ENCODE measurements at places on chromosomes 1 and 21.

GRCh38 chr1:2238361-2239012, 10.4 kb downstream of the SKI start:
- DNase-seq: no peak

DNA sequence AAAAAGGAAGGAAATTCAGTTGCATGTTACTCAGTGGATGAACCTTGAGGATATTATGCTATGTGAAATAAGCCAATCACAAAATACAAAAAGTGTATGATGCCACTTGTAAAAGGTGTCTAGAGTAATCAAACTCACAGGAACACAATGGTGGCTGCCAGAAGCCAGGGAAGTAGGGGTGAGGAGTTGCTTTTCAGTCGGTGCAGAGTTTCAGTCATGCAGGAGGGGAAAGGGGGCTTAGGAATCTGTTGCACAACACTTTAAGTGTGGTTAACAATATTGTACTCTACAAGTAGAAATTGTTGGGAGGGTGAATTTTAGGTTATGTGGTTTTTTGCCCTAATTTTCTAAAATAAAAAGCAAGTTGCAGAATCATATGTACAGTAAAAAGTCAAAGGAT, 184.2 kb upstream of the RAB4A start:
- no peak for DNase-seq

DNA sequence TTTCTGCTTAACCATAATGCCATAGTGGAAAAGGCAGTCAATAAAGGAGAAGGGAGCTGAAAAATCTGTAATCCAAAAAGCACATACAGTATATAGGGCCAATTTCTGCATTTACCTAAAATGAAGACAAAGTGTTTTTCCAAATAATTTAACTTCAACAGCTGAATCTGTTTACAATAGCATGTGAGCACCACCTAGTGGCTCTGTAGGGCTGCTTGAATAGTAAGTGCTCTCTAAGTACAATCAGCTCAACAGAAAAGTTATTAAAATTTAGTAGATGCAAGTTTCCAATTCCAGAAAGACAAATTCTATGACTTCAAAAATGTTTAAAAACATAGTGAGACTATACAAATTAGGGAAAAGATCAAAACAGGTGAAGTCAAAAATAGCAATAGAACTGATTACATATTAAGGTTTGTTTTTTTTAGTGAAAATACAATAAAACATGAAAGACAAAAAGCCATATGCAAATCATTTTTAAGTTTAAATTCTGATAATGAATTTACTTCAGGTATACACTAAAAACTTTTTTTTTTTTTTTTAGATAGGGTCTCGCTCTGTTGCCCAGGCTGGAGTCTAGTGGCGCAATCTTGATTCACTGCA, 220.0 kb downstream of the SETD4 start:
- peak; percentile 73 for DNase-seq

DNA sequence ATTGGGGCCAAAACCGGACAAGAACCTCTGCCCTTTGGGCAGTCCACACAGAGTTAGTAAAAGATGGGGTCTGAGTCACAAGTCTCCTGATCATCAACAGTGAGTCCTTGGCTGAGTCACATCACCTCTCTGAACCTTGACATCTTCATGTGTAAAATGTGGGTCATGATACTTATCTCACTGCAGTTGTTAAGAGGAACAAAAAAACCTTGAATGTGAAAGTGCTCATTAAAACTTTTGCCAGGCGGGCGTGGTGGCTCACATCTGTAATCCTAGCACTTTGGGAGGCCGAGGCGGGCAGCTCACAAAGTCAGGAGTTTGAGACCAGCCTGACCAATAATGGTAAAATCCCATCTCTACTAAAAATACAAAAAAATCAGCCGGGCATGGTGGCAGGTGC, 15.7 kb downstream of the S100A16 start:
- DNase-seq: no peak

DNA sequence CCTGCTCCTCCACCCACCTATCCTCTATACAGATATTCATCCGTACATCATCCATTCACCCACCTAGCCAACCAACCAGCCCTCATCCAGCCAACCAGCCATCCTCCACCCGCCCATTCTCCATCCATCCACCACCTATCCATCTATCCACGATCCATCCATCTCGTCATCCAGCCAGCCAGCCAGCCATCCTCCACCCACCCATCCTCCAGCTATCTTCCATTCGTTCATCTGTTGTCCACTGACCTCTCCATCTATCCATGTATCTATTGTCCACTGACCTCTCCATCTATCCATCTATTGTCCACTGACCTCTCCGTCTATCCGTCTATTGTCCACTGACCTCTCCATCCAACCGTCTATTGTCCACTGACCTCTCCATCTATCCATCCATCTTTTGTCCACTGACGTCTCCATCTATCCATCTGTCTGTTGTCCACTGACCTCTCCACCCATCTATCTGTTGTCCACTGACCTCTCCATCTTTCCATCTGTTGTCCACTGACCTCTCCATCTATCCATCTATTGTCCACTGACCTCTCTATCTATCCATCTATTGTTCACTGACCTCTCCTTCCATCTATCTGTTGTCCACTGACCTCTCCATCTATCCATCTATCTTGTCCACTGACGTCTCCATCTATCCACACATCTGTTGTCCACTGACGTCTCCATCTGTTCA, 47.6 kb downstream of the FAAP20 start:
- DNase-seq: no peak

- DNase-seq: no peak
These were observed 50.5 kb downstream of the ATG4C start for GRCh38 chr1:62834400-62834961.

DNA sequence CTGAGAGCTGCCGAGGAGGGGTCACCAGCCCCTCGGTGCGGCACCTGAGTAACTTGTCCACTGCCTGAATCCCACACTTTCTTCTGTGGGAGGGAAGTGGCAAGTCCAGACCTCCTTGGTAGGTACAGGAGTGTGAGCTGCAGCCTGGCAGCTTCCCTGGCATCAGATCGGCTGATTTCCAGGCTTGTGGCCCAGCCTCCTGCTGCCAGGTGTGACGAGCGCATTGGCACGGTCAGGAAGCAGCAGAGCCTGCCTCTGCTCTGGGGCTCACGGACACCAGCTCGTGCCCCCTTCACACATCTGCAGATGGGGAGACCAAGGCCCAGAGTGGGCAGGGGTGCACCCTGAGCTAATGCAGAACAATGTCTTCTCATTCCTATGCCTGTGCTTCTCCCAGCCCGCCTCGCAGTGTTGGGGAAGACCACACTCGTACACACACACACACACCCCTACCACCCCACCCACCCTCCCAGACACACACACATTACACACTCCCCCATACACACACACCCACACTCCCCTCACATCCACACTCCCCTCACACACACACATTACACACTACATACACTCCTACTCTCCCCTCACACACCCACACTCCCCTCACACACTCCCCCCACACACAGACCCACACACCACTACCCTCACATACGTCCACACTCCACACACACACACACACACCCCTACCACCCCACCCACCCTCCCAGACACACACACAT, 33.1 kb upstream of the SELENON start:
- DNase-seq: peak; percentile 30

- no peak for DNase-seq
These were observed 22.5 kb downstream of the EFCAB7 start for GRCh38 chr1:63545780-63546179.

DNA sequence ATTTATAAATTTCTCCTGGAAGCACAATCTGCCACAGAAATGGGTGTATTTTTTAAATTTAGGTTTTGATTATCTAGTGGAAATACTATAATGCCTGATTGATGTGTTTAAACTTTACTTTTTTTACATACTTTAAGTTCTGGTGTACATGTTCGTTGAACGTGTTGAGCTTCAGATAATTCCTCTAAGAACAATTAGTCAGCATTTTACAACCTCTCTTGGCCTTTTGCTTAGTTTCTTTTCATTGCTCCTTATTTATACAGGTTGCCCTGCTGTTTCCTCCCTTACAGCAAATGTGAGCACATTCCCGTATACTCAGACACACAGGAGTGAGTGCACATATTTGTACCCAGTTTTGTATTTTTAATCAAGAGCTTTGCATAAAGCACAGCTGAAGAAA, 1038.9 kb downstream of the BRINP3 start:
- no peak for DNase-seq

DNA sequence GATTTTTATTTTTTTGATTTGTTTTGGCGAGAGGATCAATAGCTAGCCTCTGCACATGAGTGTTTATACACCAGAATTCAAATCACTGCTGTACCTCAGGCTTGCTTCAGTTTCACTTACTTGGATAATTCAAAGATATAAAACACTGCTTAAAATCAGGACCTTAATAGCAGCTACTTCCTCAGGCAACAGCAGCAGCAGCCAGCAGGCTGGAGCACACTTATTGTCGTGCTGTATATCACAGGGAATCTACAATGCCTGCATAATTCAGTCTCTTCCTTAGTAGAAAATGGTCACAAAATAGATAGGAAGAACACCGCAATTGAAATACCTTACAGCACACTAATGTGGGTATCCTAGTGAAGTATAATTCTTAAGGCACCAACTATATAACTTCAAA, 497.3 kb downstream of the NEGR1 start:
- DNase-seq: no peak

DNA sequence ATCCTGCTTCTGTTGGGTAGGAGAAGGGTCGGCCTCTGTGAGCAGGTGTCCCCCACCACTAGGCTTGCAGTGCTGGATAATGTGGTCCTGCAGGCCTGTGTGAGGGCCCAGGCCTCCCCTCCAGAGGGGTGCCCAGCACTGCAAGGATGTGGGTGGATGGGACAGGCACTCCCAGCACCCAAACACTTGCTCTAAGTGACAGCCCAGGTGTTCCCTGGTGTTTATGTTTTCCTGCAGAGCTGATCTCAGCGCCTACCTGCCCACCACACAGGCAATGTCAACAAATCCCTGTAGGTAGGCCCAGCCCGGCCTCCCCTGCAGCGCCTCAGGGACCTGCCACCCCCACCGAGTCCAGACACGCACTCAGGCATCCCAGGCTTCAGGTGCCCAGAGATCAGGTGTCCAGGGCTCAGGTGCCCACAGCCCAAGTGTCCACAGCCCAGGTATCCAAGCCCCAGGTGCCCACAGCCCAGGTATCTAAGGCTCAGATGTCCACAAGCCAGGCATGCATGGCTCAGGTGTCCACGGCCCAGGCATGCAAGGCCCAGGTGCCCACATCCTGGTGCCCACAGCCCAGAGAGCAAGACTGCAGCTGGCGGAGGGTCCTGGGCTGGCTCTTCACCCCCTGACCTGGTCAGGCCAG, 59.2 kb downstream of the WNT9A start:
- DNase-seq: no peak

- DNase-seq: no peak
These were observed 129.3 kb downstream of the CNIH3 start for GRCh38 chr1:224745394-224745793.

- DNase-seq: no peak
These were observed 16.3 kb downstream of the KIAA0040 start for GRCh38 chr1:175176246-175176645.

DNA sequence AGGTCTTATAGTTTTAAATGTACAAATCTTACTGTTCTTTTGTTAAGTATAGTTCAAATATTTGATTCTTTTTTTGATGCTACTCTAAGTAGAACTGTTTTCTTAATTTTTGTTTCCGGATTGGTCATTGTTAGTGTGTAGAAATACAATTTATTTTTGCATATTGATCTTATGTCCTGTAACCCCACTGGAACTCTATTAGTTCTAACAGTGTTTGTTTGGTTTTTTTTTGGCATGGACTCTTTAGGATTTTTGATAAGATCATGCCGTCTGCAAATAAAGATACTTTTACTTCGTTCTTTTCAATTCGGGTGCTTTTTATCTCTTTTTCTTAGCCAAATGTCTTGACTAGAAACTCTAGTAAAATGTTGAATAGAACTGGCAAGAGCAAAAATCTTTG, 26.5 kb downstream of the GDAP2 start:
- DNase-seq: no peak

GRCh38 chr1:13855554-13855953, 155.6 kb downstream of the PRDM2 start:
- DNase-seq: no peak

DNA sequence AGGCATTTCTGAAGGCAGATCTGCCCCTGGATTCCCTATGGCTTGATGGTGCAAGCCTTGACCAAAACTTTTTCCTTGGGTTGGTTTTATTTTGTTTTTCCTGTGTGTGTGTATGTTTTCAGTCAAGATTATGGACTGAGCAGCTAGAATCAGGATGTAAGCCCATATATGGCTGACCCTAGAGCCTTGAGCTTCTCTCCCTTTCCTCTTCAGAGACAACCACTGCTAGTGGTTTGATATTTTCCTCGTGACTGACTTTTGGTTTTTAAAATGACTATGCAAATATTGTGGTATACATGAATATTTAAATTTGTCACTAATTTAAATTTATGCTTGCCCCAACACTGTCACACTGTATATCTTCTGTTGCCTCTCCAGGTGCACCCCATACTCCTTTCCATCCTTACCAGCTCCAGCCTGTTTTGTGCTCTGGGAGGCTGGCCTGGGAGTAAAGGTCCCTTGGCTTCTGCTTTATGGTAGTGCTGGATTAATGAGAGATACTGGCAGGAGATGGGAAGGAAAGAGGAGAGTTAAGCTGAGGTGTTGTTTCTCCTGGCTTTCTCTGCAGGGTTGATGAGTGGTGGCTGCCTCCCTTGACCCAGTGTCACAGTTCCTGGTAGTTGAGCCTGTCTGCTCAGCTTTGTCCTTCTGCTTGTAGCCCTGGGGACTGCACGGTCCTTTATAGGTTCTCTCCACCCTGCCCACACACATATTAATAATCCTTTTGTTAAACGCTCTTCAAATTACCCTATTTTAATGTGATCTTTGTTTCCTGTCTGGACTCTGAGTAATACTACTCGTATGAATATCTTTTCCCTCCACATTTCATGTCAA, 44.4 kb downstream of the RWDD3 start:
- DNase-seq: no peak

DNA sequence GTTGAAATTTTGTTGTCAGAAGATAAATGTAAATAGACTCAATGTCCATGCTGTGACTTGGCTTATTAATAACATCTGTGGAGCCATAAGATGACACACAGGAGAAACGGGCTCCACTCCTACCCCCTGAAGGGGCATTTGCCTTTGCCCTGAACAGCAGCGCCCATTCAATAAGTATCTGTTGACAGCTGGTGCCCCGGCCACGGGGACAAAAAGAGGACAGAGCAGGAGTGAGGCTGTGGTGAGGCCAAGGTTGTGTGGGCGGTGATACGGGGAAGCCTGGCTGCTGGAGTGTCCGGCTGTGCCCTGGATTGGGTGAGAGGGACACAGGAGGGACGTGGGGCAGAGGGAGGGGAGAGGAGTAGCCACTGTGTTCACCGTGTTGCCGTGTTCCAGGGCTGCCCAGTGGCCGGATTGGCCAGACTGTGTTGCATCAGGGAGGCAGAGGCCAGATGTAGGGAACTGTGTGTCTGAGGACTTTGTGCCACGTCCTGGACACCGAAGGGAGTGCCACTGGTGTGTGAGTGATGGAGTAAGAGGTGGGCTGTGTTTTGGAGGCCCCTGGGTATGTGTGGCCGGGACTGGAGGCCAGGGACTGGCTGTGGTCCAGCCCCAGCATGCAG, 15.1 kb downstream of the PRMT2 start:
- no peak for DNase-seq

- DNase-seq: peak; percentile 88
These were observed 496 bp downstream of the NUCKS1 start for GRCh38 chr1:205749234-205750137.

- DNase-seq: no peak
These were observed 18.8 kb downstream of the KIAA1614 start for GRCh38 chr1:180931529-180931928.
